Left cardiac atrium (tissue), 4 donors: ENCODE measurements at places on chromosomes 4 and X. TPM values are rescaled to one million over a fixed set of nuclear protein-coding genes. Genes with fewer than 3 reads are reported as not detected.

- DNase-seq: no peak
Measured at GRCh38 chr4:80309294-80310004, 26.1 kb upstream of the CFAP299 start.

The XAGE2 gene
- not detected for total RNA-seq

DNA sequence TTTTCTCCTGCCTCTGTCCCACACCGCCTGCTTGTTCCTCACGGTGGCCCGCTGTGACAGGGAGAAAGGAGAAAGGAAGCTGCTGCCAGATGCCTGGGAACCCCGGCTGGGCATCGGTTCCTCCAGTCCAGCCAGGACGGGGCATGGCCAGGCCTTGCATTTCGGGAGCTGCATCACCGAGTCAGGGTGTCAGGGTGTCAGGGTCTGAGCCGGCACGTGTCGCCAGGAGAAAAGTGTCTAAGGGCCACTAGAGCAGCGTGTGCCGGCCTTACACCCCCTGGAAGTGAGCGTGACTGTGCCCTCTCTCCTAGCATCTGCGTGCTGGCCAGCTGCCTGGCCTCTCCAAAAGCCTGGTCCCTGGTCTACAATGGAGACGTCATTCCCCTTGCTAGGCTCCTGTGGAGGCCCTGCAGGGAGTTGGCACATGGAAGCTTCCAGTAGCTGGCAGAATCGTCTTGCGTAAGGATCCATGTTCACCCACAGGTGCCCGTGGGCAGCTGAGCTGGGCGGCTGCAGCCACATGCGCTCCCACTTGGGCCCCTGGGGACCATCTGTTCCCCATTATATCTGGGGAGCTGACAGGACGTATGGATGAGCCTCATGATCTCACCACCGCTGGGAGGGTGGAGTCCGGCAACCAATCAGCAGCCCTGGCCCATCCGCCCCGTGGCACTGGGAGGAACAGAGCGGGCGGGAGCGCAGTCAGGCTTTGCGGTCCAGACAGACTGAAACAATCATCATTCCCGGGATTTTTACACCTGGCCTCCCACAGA is 39.9 kb upstream of the HMX1 start:
- DNase-seq: no peak

- DNase-seq: no peak
Measured at GRCh38 chr4:7394681-7395451, 39.9 kb downstream of the PSAPL1 start.

DNA sequence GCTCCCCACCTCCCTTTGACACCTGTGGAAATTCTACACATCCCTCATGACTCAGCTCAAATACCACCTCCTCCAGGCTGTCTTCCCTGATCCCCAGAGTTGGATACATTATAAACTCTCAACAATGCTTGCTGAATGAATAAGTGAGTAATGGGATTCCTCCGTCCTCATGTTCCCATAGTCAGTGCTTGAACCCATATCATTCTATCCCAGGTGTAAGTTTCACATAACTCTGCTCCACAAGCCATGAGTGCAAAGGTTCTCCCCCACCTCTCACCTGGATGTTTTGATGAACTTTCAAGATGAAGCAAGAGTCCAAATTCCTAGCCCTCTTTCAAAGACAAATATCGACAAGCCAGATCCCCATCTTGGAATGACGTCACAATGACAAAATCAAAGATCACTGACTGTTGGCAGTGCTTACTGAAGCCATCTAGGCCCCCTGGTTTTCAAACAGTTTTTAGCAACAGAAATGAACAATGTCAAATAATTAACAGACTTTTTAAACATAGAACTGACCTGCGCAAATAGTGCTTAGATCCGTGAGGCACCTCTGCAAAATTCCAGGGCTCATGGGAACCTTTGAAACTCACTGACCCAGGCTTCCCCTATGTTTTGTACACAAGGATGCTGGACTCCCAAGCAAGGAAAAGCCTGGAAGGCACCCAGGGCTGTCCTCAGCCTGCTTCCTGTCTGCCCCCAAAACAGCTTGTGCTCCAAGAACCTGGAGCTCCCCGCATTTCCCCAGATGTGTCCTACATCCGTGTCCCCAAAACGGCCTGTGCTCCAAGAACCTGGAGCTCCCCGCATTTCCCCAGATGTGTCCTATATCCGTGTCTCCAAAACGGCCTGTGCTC is 4.0 kb downstream of the SLC2A9 start:
- no peak for DNase-seq

GRCh38 chrX:2696698-2697215 is 5.7 kb downstream of the CD99 start:
- DNase-seq: no peak

DNA sequence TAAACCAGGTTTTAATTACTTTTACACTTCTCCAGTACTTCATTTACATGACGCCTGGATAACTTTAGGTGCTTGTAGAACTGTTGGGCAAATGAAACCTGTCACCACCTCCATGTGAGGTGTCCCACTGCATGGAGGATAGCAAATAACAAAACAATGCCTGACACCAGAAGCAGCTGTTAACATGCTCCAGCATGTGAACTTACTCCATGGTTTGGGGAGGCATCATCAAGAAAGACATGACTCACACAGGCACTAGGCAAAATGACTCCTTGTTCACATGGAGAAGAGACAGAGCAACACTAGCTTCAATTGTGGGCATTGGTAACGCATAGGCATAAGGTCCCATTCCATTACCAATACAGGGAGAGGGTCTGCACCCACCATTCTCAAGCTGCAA is 198.1 kb upstream of the F9 start:
- DNase-seq: no peak

DNA sequence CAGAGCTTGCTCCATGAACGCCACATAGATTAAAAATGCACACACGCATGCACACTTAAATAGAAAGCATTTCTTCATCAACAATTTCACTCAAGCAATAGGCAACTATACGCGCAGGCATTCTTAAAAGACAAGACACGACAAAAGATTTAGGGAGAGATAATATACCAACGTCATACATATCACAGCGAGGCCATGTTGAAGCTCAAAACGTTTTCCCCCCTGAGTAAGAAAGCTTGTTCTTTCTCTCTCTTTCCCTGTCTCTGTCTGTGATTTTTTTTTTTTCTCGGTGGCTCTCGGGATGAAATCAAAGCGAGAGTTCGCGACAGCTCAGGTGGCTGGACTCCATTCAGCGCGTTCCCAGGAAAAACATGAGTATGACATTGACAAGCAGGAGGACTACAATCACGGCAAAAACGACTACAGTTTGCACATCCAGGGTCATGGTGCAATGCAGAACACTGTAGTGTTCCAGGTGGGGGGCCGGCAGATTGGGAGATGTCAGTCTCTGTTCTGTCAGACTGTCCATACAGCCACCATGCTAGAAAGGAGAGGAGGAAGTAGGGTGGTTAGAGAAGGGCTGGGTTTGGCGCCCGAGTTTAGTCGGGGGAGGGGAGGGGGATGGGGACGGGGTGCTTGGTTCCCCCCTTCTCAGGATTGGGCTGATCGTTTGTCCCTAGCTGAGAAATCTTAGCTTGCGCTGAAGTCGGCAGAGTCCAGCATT is 30.7 kb downstream of the ARHGEF9 start:
- no peak for DNase-seq

The CORIN gene
- 89.0 TPM for total RNA-seq

GRCh38 chrX:71171110-71171801 is 26.6 kb downstream of the NLGN3 start:
- DNase-seq: no peak

GRCh38 chr4:51998837-51999236 is 21.3 kb downstream of the LRRC66 start:
- no peak for DNase-seq

DNA sequence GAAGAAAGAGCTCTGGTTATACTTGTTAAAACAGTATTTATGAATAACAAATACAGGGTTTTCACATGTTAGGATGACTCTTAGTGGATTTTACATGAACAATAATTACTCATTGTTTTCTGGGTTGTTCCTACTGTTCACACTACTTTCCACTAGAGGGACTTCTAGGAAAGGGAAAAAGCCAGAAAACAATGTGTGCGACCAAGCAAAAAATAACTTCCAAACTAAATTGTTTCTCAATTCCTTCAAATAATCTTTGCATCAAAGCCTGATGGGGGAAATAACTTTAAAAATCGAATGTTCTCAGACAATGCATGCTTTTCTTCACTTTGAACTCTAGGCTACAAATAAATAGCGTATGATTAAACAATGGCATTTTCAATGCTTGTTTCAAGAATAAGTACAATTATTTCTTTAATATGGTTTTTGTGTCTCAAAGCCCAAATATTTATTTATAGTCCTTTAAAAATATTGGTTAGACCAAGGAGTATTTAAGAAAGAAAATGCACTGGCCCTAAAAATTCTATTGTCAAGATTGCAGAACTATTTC is 72.1 kb upstream of the ETNPPL start:
- no peak for DNase-seq

The BEND2 gene
- total RNA-seq: 0.08 TPM

DNA sequence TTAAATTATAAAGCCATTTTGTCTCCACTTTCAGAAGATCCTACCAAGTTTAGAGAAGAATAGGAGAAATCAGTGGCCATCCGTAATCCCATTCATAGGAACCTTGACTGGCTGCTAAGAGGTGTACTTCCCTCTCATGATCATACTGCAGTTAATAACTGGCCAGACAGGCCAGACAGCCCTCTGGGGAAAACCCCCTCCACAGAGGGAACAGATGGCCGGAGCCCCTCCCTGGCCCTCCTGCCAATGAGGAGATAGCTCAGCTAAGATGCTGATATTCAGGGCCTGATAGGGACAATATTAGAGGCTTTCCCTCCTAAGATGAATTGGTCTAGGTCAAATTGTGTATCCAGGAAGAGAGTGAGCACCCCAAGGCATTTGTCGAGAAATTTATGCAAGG is 200.0 kb upstream of the MAOA start:
- no peak for DNase-seq

GRCh38 chr4:142353149-142353738 is 492.9 kb downstream of the INPP4B start:
- no peak for DNase-seq

DNA sequence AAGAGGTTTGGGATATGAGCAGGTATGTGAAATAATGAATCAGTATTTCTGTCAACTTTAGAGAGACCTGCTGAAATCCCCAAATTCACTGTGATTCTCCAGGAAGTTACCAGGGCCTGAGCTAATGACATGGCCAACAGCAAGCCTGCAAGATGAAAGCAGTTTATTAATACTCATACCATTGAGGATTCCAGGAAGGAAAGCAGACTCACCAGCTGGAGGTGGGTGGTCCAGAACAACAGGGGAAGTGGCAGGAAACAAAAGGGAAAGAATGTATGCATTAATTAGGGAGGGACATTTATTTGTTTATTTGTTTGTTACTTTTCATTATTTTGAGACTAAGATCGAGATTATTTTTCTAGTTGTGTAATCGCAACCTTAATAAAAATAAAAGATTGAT is 196.6 kb upstream of the AGA start:
- no peak for DNase-seq

- no peak for DNase-seq
Measured at GRCh38 chrX:120287513-120288112, 23.6 kb downstream of the TMEM255A start.

- DNase-seq: no peak
Measured at GRCh38 chr4:163772238-163772637, 277.7 kb downstream of the TMA16 start.

DNA sequence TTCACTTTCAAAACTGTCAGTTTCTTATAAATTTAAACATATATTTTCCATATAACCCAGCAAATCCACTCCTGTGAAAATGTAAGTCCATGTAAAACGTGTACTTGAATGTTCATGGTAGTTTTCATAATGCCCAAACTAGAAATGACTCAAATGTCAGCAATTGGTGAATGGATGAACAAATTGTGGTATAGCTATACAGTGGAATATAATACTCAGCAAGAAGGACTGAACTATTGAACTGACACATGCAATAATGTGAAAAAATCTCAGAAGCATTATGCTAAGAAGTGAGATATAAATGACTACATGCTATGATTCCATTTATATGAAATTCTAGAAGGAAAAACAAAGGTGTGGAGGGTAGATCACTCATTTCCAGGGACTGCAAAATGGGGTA is 52.2 kb downstream of the USP53 start:
- no peak for DNase-seq

- DNase-seq: no peak
Measured at GRCh38 chr4:164959896-164960295, 17.6 kb downstream of the TRIM61 start.

DNA sequence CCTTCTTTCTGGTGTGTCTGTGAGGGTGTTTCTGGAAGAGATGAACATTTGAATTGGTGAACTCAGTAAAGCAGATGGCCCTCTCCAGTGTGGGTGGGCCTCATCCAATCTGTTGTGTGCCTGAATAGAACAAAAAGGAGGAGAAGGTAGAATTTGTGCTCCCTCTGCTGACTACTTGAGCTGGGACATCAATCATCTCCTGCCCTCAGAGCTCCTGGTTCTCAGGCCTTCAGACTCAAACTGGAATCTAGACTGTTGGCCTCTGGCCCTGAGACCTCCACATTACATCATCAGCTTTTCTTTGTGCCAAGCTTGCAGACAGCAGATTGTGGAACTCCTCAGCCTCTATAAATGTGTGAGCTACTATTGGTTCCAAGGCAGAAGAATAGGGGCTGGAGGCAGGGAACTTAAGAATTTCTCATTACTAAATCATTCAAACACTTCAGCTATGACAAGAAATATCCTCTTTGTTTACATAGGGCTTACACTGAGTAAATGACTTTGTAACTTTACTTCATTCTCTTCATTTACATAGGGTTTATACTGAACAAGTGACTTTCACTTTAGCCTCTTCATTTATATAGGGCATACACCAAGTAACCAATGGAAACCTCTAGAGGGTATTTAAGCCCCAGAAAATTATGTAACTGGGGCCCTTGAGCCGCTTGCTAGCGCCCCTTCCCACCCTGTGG is 86.9 kb upstream of the NWD2 start:
- no peak for DNase-seq

The MAGEB17 gene
- 0.18 TPM for total RNA-seq

GRCh38 chrX:77450996-77451395 is 3.8 kb downstream of the FGF16 start:
- no peak for DNase-seq

The MCF2 gene
- total RNA-seq: 0.24 TPM

DNA sequence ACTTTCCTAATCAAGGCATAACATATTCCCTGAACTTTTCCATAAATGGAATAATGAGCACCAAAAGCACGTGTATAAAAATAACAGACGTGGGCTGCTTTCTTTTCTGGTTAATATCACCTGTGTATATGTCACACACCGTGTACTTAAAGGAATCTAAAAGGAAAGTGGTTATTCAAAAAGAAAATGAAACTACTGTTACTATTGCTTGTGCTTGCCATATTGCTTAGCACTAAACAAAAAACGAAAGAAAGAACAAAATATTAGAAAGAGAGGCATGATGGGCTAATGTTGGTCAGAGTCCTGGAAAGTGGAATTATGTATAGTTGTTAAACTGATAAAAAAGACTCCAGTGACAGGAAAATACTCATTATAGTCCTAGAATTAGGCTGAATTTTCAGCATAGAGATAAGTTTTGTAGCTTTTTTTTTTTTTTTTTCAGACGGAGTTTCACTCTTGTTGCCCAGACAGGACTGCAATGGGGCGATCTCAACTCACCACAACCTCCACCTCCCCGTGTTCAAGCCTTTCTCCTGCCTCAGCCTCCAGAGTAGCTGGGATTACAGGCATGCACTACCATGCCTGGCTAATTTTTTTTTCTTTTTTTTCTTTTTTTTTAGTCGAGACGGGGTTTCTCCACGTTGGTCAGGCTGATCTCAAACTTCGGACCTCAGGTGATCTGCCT is 123.2 kb downstream of the PABPC4L start:
- no peak for DNase-seq

GRCh38 chr4:43607827-43608461 is 715.4 kb downstream of the GRXCR1 start:
- no peak for DNase-seq
